ENCODE measurements at places on chromosomes 5 and 9.

GRCh38 chr9:123784518-123784917, 145.4 kb downstream of the DENND1A start:
- peak; percentile 59 for DNase-seq

DNA sequence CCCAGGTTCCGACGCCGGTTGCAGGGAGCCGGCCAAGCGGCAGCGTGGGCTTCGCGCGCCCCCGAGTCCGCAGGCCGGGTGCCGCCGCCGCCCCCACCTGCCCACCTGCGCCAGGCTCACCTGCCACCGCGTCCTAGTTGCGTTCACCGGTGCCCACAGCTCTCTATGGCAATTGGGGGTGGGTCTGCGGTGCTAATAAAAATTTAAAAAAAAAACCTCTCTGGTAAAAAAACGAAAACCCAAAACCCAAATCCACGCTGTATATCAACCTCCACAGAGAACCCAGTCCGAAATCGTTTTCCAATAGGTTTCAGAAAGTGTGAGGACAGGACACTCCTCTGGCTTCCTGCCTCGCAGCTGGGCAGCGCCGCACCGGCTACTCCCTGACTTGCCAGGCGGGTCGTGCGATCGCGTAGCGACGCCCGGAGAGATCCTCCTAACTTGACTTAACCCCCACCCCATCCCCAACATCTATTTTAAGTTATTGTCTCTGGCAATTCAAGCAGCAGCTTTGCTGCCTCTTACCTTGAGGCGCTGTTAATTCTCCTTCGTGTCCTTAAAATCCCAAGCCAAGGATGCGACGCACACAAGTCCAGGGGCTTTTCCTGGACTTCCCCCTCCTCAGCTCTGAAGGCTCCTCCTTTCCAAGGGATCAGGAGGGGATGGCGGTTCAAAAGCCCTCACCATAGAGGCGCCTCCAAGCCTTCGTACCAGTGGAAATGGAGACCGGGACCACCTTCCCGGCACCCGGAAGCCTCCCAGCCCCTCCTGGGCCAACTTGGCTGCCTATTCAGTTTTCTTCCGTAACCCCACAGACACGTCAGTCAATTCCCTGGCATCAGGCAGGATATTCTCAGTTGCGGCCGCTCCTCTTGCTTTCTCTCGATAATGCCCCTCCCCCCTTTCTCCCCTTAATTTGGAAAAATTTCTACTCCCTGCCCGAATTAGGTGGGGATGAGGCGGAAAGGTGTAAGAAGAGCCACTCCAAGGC, 1639.4 kb upstream of the C9orf72 start:
- DNase-seq = no peak

- no peak for DNase-seq
Observed at GRCh38 chr5:90878081-90878480, 319.5 kb downstream of the ADGRV1 start.

- peak; percentile 29 for DNase-seq
Observed at GRCh38 chr5:102903074-102903871, 148.2 kb downstream of the PAM start.

GRCh38 chr5:171272996-171273970, 35.8 kb upstream of the TLX3 start:
- peak; percentile 16 for DNase-seq

DNA sequence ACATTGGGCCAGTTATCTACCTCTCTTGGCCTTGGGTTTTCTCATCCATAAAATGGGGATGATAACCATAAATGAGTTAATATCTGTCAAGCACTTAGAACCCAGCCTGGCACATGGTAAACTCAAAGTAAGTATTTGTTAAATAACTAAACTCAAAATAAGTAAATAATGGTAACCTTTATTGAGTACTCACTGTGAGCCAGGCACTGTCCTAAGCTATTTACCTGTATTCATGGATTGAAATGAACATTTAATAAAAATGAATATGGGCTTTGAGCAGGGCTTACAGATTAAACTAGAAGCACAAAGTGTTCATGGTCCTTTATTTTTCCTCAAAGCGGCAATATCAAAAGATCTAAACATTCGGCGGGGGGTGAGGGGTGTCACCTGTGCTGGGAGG, 16.7 kb downstream of the CORO2A start:
- no peak for DNase-seq

DNA sequence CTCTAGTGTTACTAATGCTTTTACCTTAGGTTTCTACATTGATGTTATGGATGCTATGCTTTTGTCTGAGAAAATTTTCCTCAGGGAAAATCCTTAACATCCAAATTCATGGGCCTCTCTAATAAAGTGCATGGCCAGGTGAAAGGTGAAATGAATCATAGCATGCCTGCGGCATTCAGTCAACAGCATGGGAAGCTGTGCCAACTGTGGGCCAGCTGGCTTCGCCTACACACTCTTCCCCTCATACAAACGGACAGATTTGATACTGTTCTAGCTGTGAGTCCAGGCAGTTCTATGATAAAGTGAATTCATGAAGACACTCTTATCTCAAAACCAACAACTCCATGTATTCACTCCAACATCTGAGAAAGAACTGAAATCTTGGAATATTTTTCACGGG, 374.1 kb downstream of the PLK2 start:
- peak; percentile 45 for DNase-seq

- DNase-seq = no peak
Observed at GRCh38 chr5:76735762-76736545, 20.0 kb downstream of the F2R start.

- DNase-seq = peak; percentile 7
Observed at GRCh38 chr5:94471521-94471920, 146.9 kb downstream of the KIAA0825 start.

DNA sequence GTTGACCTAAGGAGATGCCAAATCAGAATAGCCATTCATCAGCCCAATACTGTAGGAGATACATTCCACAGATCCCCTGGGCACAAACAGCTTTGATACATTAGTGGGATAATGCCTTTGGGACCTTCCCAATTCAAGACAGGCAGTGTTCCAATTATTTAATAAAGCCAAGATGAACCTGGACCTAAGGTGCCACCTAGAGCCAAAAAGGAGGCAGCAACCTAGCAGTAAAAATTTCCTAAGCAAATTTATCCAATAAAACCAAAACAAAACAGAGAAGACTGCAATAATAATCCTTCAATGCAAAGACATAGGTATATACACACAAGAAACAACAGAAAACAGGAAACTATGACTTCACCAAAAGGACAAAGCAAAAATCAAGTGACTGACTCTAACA, 253.0 kb downstream of the HINT1 start:
- no peak for DNase-seq

GRCh38 chr9:109328978-109329637, 8.2 kb upstream of the EPB41L4B start:
- peak; percentile 64 for DNase-seq

GRCh38 chr5:114358329-114358728, 3.5 kb upstream of the KCNN2 start:
- no peak for DNase-seq

DNA sequence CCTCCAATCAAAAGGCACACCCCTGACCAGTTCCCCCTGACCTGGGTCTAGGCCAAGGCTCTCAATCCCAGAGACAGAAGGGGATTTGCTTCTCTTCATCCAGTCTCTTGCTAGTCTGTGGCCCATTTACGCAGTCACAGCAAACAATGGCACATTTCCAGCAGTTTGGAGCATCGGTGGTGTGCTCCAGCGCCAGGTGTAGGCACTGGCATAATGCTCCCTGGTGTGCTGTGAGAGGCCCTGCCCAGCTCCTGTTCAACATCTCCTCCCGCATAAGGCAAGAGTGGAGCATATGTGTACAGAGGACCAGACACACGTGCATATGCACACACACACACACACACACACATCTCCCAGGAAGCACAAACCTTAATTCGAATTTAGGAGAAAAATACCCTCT, 79.5 kb upstream of the ERCC6L2 start:
- no peak for DNase-seq

DNA sequence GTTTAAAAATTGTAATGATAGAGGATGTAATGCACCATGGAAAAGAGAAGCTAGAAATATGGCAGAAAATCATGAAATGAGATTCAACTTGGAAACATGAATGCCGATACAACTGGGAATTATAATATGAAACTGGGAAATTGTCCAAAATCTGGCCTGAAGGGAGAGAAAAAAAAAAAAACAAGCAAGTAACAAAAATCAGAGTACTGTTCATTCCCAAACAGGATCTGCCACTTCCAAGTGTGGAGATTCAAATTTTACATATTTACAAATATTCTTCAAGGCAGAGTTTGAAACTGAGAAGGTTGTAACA, 56.6 kb upstream of the MOCS2 start:
- no peak for DNase-seq

GRCh38 chr5:6158974-6159831, 219.1 kb downstream of the MED10 start:
- DNase-seq = peak; percentile 78

- DNase-seq = no peak
Observed at GRCh38 chr9:12544700-12545099, 148.5 kb upstream of the TYRP1 start.

- DNase-seq = peak; percentile 40
Observed at GRCh38 chr9:122200960-122201595, 27.7 kb downstream of the LHX6 start.

- no peak for DNase-seq
Observed at GRCh38 chr9:9257999-9258498, 1354.8 kb downstream of the PTPRD start.

DNA sequence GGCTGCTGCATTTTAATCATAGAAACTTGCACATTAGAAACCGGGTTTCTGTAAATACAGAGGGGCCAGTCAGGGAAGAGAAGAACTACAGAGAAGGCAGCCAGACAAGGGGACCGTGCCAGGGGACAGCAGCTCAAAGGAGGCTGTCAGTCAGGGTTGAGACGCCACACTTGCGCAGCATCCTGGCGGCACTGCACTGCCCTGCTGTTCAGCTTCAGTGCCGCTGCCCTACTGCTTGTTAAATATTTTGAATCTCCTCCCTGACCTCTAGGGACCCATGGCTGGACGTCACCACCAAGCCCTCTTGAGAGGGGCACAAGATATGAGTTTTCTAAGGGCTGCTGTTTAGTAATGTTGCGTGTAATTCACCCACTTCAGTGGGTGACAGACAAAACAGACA, 43.6 kb upstream of the ZBTB43 start:
- no peak for DNase-seq

DNA sequence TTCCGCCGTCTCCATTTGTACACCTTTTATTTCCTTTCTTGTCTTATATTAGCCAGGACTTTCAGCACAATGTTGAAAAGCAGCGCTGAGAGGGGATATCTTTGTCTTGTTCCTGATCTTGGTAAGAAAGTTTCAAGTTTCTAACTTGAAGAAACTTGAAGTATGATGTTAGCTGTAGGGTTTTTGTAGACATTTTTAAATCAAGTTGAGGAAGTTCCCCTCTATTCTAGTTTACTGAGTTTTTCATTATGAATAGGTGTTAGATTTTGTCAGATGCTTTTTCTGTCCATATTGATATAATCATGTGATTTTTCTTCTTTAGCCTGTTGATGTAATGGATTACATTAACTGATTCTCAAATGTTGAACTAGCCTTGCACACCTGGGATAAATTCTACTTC, 425.7 kb downstream of the PIK3R1 start:
- DNase-seq = no peak

GRCh38 chr9:35835216-35835632, 6.2 kb downstream of the TMEM8B start:
- DNase-seq = no peak

DNA sequence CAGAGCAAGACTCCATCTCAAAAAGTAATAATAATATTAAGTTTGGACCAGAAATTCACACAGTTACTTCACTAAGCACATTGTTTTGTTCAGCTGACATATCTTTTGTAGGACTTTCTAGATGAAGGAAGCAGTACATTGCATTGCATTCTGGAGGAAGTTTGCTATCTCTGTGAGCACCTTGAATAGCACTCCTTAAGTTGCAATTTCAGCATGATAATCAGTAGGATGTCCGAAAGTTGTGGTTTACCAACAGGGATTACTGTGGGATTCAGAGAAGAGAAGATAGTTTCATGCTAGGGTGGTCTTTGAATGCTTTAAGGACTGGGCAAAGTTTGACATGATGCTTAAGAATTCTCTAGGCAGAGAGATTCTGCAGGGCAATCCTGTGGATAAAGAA, 18.4 kb upstream of the TTC23L start:
- DNase-seq = no peak

DNA sequence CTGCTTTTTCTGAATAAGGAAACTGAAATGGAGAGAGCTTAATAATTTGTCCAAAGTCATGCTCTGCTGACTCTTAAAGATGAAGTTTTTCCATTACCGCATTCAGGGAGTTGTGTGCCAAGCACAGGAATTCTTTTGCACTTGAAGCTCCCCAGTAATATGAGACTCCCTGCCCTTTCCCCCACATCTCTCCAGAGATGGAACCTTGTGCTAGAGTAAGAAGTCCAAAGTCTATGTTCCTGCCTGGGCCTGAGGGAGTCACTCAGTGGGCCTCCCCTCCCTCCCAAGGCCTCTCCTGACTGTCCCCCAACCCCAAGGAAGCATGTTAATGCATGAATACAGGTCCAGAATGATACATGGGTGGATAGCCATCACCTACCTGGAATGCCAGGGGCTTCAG, 173.3 kb upstream of the SEMA6A start:
- peak; percentile 9 for DNase-seq

GRCh38 chr5:73482383-73483136, 15.7 kb upstream of the BTF3 start:
- DNase-seq = peak; percentile 59

DNA sequence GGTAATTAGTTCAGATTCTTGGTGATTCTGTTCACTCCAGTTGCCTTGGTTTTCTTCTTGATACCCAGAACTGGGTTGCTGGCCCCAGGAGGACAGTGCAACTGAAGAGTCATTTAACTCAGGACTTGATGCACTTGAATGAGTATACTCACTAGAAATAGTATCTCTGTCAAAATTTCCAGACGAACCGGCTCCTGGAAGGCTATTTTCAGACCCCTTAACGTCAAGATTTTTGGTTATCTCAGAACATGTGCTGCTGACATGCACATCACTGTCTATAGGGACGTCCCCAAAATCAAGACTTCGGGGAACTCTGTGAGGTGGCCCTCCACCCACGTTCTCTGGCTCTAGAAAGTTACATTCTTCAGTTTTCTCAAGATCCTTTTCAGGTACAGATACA, 56.7 kb upstream of the PCA3 start:
- DNase-seq = no peak

DNA sequence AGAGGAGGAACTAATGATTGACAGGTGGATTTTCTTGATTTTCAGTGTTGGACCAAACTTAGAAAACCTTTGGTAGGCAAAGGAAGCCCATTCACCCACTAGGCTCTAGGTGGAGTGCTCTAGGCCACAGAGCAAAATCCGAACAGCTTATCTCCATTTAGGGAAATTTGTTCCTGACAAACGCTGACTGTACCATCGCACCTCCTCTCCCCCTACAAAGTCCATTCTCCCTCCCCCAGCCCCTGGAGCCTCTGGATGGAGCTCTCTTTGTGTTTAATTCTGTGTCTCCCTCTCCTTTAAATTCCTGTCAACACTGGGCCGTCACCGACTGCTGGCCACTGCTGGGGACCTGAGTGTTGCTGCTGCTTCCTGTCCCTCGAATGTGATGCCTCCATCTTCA, 350.1 kb upstream of the IRX2 start:
- DNase-seq = no peak

GRCh38 chr9:3827175-3827574, 301.4 kb upstream of the RFX3 start:
- DNase-seq = no peak

Measured in astrocyte of the spinal cord (primary cell).